ENCODE measurements at places on chromosomes 2 and 18.

DNA sequence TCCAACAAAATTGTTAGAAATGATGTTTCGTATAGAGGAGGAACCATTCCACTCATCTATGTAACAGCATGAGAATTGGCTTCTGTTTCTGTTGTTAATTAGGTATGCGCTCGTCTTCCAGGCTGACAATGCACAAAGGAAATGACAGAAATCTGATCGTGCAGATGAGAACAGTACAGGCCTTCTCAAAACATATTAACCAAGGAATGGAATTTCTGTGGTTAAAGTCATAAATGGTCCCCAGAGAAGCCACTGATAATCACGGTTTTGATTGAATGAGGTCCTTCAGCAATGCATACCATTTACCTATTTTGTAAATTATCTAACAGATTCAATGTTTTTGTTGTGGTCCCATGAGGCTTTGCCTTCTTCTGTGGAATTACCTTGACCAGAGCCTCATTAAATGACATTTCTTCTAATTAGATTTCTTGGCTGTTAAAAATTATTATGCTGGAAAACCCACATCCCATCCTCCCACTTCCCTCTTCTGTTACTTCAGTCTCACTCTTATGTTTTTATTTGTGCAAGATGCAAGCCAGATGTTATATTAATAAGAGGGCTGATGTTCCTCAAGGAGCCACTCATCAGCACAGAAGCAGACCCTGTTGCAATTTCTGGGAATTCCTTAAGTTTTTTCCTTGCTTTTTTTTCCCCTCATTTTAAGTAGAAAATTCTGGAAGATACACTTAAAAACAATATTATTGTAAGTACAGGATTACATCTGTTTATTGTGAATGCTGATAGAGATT lies 395.8 kb downstream of the PID1 start:
- peak; percentile 62 for DNase-seq

DNA sequence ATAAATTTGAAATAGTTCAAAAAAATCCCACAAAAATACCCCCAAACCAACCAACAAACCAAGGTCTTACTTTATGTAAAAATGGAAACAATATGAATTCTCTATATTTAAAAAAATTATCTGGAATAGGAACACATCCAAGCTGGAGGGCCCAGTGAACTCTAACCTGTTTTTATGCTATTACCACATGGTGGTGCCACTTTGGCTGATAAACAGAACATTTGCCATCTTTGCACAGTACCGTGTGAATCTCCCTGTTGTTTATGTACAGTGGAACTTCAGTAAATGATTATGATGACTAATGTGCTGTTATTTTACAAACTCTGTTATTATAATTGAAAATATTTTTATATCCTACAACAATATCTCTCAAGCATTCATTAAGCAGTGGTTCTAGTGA lies 145.3 kb upstream of the SMAD7 start:
- no peak for DNase-seq

- DNase-seq: peak; percentile 34
Measured at GRCh38 chr18:46497129-46497528, 159.9 kb downstream of the LOXHD1 start.

- DNase-seq: no peak
Measured at GRCh38 chr2:238489431-238489830, 62.7 kb downstream of the ASB1 start.

DNA sequence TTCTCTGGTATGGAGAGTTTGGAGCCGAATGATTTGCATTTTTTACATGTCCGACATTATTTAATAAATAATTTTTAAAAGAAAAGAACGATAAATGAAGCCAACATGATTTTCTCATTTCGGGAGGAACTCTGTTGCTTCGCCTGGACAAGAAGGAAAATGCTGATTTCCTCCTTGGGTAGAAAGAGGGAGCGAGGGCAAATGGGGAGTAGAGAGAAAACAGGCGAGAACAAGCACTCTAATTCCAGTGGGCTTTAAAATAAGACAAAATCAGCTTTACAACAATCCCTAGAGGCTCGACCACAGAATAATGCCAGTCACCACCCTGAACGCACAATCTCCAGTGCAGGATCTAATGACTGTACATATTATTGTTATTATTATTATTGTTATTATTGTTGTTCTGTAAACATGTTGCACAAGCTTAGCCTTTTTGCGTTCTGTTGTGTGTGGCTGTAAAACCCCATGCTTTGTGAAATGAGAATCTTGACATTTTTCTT lies 3.7 kb downstream of the DLX1 start:
- DNase-seq: no peak

Measured in fibroblast of skin of back (primary cell).